Fibroblast of skin of left quadriceps (primary cell): ENCODE measurements at places on chromosomes 16 and 17.

DNA sequence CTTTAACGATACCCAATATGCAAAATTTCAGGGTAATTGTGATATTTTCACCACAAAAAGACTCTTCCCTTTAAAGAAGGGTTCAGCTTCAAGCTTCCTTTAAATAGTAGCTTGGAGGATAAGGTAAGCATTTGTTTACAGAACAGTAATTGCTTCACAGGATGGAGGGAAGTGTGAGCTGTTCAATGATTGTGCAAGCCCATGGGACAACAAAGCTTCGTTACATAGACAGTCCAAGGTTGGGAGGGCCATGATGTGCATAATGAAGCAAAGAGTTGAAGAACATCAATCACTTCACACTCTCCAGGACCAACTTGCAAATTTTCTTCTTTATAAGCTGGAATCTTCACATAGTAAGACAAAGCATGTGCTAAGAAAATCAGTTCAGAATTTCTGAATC lies 145.0 kb upstream of the ASIC2 start:
- no peak for DNase-seq

- no peak for DNase-seq
Observed at GRCh38 chr17:73157521-73157890, 7.3 kb upstream of the SSTR2 start.

DNA sequence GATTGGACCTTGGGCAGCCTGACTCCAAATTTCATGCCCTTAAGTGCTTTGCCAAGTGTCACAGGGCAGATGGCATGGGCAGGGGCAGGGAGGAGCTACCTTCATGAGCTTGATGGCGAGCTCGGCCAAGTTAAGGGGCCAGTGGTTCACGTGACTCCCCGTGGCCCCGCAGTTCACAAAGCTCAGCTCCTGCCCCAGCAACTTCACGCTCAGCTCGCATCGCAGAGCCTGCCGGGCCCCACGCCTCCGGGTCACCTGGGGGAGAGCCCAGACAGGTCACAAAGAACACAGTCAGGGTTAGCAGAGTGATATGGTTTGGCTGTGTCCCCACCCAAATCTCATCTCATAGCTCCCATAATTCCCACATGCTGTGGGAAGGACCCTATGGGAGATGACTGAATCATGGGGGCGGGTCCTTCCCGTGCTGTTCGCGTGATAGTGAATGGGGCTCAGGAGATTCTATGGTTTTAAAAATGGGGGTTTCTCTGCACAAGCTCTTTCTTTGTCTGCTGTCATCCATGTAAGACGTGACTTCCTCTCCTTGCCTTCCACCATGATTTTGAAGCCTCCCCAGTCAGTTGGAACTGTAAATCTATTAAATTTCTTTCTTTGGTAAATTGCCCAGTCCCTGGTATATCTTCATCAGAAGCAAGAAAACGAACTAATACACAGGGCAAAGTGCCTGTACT lies 108.1 kb downstream of the LITAF start:
- DNase-seq, result no peak

DNA sequence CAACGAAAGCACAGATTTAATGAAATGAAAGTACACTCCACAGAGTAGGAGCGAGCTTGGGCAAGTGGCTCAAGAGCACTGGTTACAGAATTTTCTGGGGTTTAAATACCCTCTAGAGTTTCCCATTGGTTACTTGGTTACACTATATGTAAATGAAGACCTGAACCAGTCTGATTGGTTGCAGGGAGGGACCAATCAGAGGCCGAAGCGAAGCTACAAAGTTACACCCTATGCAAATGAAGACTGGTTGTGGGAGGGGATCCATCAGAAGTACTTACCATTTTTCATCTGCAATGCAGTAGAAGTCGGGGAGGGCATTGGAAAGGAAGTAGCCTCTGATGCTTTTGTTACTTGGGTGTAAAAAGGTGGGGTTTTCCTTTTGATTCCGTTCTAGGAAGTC lies 132.0 kb downstream of the PMP22 start:
- DNase-seq, result no peak

- DNase-seq, result no peak
Observed at GRCh38 chr17:7590743-7591142, 849 bp upstream of the SOX15 start.

- DNase-seq, result peak; percentile 93
Observed at GRCh38 chr16:14409563-14409962, 220.5 kb downstream of the PARN start.

DNA sequence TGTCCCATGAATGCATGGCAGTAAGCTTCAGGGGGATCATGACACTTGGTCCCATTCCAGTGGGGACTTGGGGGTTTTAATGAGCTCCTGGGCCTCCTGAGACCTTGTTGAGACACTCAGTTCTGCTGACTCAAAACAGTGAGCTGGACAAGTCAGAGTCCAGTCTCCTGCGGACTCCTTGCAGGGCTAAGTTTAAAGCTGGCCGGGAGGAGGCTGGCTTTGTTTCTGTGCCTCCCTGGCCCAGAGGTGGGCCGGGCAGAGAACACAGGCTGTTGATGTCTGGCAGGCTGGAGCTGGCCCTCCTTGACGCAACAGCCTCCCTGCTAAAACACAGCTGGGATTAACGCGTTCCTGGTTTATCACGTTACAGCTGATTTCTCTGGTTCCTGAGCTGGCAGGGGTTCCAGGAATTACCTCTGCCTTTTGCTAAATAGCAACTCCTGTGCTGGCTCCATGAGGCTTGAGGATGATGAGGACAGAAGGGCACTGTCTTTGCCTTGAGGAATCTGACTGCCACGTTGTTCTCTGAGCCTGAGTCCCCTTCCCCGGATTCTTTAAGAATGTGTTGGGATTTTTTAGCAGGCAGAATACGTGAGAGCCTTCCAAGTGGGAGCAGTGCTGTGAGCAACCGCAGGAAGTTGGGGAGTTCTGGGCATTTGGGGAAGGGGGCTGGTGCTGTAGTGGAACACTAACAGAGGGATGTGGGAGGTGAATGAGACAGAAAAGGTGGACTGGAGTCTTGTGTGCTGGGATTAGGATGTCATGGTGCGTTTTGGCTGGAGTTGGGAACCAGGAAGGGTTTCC lies 2.0 kb downstream of the GPT2 start:
- no peak for DNase-seq

DNA sequence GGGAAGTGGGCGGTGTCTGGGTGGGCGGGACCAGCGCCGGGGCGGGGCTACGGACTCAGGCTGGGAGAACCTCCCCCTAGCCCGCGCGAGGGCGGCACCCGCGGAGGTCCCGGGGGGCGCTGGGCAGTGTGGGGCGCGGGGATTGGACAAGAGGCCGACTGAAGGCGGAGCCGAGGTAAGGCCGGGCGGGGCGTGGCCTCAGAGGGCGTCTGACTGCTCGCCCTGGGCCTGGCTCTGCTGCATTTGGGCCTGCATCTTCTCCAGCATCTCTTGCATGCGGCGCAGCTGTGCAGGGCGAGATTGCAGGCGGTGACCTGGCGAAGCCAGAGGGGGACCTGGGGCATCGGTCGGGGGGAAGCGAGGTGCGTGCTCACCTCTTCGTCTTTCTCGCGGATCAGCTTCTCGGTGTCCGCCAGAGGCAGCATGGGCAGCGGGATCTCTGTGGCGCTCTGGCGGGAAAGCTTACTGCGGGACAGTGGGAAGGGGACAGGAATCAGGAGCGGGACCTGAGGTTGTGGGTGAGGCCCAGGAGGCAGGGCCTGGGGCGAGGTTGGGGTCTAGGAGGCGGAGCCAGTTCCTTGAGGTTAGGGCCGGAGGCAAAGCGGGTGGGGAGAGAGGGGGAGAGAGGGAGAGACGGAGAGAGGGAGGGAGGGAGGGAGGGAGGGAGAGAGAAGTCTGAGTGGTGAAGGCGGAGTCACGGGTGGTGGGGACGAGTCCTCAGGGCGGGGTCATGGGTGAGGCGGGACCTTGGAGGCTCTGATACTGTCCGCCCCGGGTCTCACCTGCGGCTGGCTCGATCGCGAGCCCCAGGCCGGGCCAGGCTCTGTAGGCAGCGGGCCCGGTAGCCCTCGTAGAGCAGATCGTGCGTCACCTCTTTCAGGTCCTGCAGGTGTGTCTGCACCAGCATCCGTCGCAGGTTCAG lies 3.9 kb downstream of the SEPTIN1 start:
- peak; percentile 95 for DNase-seq

- DNase-seq, result no peak
Observed at GRCh38 chr16:86424398-86424797, 85.9 kb upstream of the FOXF1 start.

DNA sequence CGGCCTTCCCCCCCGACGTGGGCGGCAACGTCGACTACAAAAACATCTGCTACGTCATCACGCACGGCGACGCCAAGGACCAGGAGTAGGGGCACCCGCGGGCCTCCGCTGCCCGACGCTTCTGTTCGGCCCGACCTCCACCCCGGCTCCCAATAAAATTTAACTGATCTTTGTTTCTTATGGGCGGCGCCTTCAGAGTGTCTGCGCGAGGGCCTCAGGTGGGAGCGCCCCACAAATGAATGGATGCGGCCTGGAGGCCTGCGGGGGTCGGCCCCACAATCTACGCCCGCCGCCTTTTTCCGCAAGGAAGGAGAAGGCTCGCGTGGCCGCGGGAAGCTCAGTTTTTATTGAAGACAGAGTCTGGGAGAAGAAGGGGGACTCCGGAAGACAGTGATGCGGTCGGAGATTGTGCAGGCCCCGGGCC lies 3.2 kb downstream of the MYL11 start:
- peak; percentile 70 for DNase-seq

GRCh38 chr17:33929181-33929724 lies 325.8 kb upstream of the CCL2 start:
- no peak for DNase-seq

- no peak for DNase-seq
Observed at GRCh38 chr17:18144261-18144660, 35.7 kb downstream of the MYO15A start.

GRCh38 chr16:4323845-4324488 lies 8.1 kb downstream of the GLIS2 start:
- DNase-seq, result no peak

DNA sequence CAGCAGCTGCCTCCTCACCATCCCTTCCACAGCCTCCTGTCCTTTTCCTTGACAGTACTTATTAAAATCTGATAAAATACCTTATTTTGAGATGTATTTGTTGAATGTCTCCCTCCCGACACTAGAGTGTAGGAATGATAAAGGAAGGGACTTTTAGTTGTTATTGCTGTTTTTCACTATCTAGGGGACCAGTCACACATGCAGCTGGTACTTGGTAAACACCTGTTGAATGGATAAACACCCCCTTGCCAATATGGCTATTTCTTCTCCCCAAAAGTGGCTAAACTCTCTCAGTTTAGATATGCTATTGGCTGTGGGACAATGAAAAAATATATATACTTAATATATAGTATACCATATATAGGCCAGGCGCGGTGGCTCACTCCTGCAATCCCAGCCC lies 96.7 kb downstream of the STX8 start:
- no peak for DNase-seq

- no peak for DNase-seq
Observed at GRCh38 chr16:51193879-51194278, 42.8 kb upstream of the SALL1 start.

GRCh38 chr17:76492989-76493501 lies 8.2 kb downstream of the RHBDF2 start:
- no peak for DNase-seq

DNA sequence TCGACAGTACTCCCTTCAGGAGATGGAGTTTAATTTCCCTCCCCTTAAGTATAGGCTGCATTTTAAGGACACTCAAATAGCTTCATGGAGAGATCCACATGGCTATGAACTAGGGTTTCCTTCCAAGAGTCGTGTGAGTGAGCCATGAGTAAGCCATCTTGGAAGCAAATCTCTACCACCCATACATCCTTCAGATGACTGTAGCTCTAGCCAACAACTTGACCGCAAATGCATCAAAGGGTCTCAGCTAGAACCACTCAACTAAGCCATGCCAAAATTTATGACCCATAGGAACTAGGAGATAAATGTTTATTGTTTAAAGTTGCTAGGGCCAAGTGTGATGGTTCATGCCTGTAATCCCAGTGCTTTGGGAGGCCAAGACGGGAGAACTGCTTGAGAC lies 43.4 kb downstream of the METTL16 start:
- DNase-seq, result peak; percentile 39

GRCh38 chr17:75241996-75242460 lies 19.4 kb downstream of the GGA3 start:
- no peak for DNase-seq

DNA sequence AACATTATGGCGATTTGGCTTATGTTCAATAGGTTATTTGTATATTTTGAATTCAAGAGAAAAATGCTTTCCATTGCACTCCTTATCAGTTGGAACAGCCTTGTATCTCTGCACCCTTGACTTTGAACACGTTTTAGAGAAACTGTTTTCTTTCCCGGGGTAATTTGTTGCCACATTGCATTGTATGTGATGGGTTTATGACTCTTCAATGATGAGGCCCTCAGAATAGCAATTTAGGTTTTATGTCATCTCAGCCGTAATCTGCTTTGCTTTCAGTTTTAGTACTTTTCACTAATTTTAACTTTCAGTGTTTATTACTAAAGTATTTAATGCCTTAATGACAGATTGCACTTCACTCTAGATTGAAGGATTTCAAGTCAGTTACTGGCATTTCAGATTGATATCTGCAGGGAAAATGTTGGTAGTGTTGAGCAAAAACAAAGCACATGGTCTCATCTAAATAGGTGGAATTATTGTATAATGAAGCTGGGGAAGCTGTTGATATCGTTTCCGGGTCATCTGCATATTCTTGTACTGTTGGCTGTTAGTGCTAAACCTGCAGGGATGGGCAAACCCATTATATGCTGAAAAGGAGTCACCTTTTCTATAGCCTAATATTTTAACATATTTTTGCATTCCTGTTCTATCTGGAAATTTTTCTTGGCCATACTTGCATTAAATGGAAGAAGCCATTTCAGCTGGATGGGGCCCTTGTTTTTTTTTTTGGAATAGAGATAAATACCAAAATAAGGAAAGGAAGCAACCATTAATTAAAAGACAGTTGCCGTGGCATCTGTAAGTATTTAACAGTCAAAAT lies 2.0 kb downstream of the LUC7L3 start:
- no peak for DNase-seq

DNA sequence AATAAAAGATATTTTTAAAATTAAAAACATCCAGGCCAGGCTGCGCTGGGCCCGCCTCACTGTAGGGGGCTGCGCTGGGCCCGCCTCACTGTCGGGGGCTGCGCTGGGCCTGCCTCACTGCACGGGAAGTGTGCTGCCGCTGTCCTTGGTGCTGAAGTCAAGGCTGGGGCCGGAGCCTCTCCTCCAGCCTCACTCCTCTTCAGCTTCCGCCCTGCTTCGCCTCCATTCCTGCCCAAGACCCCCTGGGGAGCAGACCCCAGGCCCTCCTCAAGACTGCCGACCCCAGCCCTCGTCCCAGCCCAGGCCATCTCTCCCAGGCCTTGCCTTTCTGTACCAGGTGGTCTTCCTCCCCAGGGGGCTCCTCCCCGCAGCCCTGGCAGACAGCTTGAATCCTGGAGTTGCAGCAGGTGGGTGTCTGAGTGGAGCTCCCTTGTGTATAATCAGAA lies 26.2 kb downstream of the ENDOV start:
- peak; percentile 18 for DNase-seq

- no peak for DNase-seq
Observed at GRCh38 chr17:2903193-2903974, 107.1 kb downstream of the RAP1GAP2 start.
